ENCODE measurements at places on chromosomes 7 and 10.

DNA sequence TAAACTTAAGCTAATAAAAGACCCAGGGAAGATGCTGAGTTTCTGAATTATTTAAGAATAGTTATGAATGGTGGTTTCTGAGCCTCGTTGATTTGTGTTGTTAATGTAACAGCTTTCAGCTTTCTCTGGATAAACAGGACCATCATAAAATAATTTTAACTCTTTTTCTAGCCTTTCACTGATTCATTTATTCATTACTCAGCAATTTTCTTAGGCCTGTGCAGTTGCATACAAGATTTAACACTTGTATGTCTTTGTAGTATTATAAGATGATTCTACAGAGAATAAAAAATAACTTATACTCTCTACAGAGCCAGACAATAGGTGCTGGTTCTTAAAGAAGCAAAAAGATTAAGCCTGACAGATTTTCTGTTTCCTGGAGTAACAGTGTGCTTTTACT is 29.3 kb downstream of the TMEM196 start:
- DNase-seq, result no peak

DNA sequence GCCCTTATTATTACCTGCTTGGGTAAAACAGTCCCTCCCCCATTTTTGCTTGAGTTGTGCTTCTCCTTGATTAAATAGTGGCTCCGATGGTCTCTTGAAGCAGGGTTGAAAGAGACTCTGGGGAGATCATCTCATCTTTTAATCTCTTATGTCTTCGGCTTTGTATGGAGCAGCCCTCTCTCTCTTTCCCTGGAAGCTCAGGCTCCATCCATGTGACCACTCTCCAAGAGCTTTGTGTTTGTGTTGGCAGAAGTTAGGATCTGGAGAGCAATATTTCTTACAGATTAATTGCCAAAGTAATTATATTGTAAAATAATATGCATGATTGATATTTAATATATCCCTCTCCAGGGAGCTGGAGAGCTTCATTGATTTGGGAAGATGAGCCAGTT is 76.9 kb downstream of the LRRC4 start:
- DNase-seq, result no peak

DNA sequence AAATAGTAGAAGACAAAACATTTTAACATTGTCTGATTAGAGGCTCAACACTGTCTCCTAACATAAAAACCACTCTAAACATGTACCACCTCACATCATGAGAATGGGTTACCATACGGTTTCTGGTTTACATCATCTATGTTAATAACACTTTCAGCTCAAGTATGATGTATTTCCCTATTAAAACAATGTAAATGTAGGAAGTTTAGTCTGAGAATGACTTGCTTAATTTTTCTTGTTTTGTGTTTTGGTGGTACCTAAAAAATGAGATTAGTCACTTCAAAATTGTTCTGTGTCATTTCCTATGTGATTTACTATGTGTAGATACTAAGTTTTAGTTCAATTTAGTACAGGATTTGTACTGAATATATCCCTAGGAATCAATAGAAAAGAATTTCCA is 195.8 kb upstream of the SEMA3C start:
- DNase-seq, result no peak

- peak; percentile 11 for DNase-seq
Measured at GRCh38 chr10:47423476-47423875, 39.4 kb upstream of the ZNF488 start.

DNA sequence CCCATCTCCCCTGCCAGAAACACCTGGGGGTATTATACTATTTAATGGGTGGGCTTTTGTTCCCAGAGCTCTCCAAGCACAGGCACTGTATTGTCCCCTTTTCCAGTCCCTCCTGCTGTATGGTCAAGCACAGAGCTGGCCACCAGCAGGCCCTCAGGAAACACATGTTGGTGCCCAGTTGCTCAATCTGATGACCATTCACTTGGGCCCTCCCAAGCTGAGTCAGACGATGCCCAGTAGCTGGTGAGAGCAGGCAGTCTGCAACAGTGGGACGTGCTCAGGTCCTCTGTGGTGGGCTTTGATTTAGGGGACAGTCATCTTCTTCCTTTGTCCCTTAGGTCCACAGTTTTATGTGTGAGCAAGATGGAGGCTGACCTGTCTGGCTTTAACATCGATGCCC is 11.8 kb downstream of the SFXN2 start:
- no peak for DNase-seq

- no peak for DNase-seq
Measured at GRCh38 chr7:85703251-85704010, 516.6 kb upstream of the SEMA3D start.

DNA sequence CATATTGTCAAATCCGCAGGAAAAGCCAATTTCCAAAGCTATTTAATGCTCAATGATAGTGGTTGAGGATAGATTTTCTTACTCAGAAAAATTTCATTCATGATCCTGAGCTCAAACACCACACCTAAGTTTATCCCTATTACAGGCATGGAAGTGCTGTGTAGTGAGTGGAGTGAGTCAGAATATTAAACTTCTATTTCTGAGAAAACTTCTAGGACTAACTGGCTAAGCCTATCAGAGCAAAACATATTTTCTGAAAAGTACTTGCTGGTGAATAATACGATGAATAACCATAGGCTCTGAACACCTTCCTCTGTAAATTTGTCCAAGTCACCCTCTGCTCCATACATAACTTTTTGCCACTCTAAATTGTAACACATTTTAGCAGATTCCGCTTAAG is 221.5 kb downstream of the SUGCT start:
- peak; percentile 55 for DNase-seq

DNA sequence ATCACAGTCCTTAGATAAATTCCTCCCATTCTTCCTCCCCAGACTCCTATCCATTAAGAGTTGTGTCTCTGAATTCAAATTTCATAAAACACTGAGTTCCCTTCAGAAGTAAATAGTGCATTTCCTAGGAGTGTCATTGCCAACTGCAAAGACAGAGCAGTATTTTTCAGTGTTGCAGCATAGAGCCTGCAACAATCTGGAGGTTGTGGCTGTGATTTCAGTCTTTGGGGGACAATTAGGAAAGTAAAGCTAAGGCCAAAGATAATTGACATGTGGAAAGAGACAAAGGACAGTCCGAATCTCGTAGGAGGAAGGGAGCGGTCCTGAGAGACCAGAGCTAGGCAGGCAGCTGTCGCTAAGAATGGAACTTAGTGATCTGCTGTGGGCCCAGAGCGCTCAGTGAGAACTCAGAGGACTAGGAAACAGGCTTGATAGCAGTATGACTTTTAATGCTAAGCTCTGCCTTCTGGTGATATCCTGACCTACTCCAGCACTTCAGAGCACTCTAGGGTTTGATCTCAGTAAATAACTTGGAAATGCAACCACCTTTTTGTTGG is 46.2 kb downstream of the PRPF18 start:
- DNase-seq, result no peak

GRCh38 chr7:4225881-4226523 is 456.1 kb upstream of the FOXK1 start:
- DNase-seq, result no peak
